Activated CD4-positive, alpha-beta T cell treated with anti-CD3 and anti-CD28 coated beads for 24 hours (primary cell): ENCODE measurements at places on chromosomes 1 and 21.
A peak's percentile ranks its signal among the peaks of the same experiment; 100 is the strongest.

DNA sequence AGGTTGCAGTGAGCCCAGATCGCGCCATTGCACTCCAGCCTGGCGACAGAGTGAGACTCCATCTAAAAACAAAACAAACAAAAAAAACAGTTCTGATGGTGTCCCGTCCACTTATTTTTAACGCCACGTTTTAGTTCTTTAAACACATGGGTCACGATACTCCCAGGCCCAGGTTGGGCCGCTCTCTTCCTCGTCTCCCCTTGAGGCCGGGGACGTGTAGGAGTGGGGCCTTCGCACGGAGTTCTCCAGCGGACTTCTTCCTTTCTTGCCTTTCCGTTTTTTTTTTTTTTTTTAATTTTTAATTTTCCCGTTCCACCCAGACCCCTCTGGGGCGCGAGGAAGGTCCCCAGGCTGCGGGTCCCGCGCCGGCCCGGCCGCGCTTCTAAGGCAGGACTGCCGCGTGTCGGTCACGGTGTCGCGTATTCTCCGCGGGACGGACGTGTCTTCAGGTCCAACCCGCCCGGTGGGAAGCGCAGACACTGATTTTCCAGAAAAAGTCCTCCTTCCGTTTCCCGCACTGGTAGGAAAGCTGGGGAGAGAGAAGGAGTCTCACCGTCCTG lies 47.5 kb upstream of the SLC19A1 start:
- no peak for DNase-seq

- DNase-seq = no peak
Measured at GRCh38 chr1:246218686-246219085, 288.4 kb downstream of the SMYD3 start.

DNA sequence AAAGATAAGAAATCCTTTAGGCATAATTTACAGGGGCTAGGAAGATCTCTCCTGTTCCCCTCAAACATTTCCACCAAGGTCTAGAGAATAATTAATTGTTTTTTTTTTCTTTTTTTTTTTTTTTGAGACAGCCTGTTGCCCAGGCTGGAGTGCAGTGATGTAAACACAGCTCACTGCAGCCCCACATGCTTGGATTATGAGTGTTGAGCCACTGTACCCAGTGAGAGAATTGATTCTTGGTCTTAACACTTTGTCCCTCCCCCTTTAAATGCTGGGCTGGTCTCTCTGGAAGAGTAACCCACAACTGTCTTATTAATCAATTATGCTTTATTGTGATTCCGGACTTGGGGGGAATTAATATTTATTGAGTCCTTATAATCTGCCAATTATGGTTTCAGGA lies 33.4 kb downstream of the ATF3 start:
- no peak for DNase-seq

GRCh38 chr1:85707267-85707989 lies 805 bp downstream of the ZNHIT6 start:
- DNase-seq = no peak

DNA sequence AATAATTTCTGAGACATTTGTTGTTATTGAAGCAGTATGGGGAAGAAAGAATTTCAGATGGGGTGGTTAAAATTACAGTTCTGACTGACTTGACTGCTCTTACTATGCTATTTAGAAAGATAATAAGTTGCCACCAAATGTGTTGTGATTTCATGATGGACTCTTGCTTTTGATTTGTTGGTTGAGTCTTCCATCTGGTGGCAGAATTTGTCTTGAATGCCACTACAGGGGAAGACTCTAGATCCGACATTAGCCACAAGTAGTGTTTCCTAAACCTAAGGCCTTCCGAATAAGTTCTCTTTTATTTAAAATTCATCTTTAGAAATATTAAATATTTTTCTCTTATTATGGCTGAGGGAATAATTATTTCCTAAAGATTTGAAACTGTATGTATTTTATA lies 190.9 kb upstream of the ADGRL4 start:
- no peak for DNase-seq

GRCh38 chr21:41102281-41102680 lies 65.7 kb upstream of the BACE2 start:
- no peak for DNase-seq

DNA sequence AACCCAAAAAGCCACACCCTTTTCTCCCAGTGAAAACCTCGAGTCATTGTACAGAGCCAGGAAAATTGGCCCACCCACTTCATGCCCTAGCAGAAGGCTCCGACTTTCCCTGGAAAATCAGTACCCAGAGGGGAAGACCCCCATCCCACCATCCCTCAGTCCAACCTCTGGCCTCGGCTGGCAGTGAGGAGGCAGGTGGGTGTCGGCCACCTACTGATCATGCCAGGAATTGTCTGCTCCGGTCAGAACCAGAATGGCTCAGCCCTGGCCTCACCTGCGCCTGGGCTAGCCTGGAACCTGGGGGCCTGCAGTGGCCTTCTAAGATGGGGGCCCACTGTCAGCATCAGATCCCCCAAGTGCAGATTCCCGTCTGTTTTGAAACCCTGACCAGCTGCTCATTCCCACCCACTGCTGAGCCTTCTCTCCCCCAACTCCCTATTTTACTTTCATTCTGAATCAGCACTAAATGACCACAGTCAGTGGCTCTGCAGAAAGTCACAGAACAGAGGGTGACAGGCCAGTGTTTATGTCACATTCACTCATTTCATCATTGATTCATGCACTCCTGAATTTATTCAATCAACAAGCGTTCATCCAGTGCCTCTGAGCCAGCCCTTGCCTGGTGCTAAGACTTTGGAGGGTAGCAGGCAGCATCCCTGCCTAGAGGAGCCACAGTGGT lies 3.0 kb upstream of the S100A9 start:
- no peak for DNase-seq

DNA sequence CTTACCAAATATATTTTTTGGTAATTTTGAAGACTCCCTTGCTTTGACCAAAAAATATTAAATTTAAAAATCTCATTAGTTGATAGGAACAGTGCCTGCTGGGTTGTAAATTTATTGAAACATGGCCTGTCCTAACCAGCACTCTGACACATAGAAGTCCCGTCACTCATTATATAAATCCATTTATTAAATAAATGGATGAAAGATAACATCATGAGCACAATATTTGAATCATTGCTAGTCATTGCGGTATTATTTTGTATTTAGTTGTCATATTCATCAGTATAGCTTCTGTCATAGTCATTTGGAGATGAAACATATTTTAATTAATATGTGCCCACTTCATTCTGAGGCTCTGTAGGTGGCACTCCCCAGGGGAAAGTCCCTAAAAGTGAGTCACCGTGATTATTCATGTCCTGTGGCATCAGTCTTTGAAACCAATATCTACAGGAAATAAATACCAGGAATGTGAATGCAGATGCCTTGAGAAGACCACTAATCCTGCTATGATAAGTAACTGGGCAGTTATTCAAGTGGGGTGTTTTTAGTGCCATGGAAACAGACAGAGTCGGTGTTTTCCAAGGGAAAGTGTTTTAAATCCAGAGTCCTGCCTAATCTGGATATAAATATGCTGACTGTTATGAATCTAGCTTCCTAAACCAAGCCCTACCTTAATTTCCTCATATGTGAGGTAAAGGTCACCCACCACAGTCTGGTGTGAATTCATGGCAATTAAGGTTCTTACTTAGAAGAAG lies 302.0 kb downstream of the DUSP10 start:
- peak; percentile 52 for DNase-seq

GRCh38 chr1:78836726-78837125 lies 169.8 kb downstream of the ADGRL4 start:
- DNase-seq = no peak

DNA sequence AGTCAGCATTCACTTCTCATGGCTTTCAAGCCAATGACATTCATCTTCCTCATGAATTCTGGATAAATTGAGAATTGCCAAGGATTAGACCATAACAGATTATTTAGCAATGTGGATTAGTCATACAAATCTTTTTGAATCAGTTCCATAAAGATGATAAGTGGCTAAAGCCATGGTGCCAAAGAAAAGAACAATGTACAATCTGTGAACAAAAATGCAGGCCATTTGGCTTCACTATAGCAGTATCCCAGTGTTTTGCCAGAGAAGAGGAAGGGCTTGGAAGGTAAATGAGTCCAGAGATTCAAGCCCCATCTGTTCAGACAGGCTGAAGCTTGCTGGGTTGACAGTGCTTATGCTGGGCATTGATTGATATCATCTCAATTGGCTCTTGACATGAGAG lies 376.4 kb upstream of the LRRC7 start:
- DNase-seq = no peak

GRCh38 chr1:230704830-230705229 lies 9.1 kb downstream of the AGT start:
- no peak for DNase-seq
